ENCODE measurements at places on chromosomes 12 and 14.

GRCh38 chr12:65319688-65320200 lies 41.3 kb downstream of the MSRB3 start:
- no peak for DNase-seq

DNA sequence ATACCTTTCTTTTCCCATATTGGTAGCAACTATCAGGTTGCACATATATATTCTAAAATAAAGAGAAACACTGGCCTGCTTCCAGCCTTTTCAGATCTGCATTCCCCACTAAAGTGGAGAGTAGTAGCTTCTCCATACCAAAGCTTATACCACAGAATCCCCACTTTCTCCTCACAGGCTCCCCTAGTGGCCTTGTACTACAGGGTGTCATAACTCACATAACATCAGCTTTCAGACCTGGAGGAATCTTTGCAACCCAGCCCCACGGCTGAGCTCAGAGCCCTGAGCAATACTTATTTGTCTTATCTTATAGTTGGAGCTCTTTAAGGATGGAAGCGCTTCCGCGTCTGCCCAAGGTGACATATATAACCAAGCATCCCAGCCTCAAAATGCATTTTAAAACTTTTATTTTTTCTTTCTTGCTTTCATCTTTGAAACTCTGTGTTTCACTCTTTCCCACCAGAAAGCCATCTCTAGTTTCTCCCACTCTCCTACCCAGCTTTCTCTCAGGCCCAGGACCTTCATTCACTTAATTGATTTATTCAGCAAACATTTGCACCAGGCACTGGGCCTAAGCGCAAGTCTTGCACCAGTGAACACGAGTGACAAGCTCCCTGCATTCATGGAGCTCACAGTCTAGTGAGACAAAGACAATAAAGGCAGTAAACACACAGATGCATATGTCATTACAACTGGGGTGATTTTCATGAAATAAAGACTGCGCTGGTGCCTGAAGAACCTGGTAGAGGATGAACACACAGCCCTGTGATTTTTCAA lies 254.7 kb downstream of the IPO8 start:
- DNase-seq: peak; percentile 15

DNA sequence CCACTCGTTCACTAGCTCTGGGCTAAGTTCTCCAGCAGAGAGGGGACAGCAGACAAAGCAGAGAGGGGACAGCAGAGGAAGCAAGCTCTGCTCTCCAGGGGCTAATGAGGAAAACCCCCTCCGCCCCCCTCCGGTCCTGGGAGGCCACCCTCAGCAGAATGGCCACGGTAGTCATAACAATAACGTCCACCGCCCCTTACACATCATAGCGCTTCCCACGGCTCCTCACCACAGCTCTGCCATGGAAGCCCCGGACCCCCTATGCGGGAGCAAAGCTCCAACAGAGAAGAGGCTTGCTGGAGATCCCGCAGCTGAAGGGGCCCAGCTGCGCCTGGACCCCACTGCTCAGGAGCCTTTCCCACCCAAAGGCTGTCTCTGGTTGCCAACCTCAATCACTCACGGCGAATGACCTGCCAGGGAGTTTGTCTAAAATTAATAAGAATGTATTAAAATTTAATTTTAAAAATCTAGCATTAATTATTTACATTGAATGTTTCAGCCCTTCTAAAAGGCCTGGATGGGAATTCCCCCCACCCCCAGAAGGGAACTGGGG lies 17.4 kb downstream of the BEGAIN start:
- DNase-seq: no peak

- DNase-seq: no peak
Measured at GRCh38 chr12:59646636-59647035, 50.8 kb downstream of the SLC16A7 start.

- DNase-seq: no peak
Measured at GRCh38 chr12:1630133-1630826, 1.2 kb downstream of the WNT5B start.

- DNase-seq: no peak
Measured at GRCh38 chr12:11171969-11172675, 1.1 kb downstream of the SMIM10L1 start.

- DNase-seq: no peak
Measured at GRCh38 chr12:55226523-55226922, 5.7 kb downstream of the OR10A7 start.

DNA sequence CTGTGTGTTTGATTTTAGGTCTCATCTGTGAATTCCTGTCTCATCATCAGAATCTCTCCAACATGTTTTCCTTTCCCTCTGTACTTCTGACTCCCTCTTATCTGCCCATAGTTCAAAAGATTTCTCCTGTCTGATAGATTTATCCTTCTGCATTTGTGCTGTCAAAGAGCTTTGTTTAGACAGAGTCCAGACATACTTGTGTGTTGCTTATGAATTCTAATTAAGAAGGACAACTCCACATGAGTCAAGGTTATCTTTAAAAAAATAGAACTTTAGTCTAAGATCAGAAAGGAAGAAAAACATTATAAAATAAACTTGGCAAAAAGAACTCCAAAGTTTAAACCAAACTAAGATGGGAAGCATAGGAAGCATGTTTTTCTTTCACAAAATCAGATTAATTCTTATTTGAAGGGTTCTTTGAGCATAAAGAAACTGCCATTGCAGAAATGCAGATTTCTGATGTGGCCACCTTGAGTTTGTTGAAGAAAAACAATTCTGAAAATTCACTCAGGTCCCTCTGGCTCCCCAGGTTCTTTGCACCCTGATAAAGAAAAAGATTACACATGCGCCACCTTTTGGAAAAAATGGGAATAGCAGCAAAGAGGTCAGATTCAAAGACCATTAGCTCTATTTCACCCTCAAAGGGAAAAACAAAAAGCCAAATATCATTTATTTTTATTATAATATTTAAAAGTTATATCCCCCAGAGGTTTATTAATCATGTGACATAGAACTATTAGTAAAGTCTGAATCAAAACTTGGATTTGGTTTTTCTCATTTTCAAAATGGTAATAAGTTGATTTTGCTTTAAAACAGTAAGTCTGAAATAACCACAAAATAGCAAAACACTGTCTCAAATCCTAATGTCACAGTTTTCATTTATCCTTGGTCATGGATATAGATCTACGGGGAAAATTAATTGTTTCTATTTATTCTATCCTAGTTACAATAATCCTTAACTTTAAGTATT lies 143.7 kb upstream of the DCN start:
- no peak for DNase-seq

GRCh38 chr12:5985471-5985870 lies 40.4 kb upstream of the ANO2 start:
- no peak for DNase-seq

GRCh38 chr14:85483652-85484051 lies 46.3 kb upstream of the FLRT2 start:
- no peak for DNase-seq

GRCh38 chr12:56928262-56928661 lies 5.9 kb downstream of the SDR9C7 start:
- no peak for DNase-seq

DNA sequence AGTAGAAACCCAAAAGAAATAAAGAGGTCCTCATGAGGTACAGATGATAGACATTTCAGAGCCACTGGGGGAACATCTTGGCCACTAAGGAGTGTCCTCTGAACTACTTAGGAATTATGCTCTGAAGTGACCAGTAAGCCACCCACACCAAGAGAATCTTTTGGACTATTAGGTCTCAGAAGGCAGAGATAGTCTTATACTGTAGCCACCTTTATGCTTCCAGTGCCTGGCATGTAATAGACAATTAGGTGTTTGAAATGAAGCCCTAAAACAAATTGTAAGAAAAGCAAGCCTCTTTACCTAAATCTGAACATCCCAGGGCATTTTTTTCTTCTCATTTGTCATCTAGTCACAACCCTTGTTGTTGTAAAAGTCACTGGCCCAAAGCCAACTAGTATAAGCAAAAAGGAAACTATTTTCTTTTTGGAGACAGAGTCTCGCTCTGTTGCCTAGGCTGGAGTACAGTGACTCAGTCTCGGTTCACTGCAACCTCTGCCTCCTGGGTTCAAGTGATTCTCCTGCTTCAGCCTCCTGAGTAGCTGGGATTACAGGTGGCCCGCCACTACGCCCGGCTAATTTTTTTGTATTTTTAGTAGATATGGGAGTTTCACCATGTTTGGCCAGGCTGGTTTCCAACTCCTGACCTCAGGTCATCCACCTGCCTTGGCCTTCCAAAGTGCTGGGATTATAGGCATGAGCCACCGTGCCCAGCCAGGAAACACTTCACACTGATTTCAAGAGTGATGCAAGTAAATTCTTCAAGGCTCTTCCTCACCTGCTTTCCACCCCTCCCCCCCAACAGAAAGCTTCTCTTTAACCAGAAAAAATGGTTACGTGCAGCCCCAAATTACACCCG lies 11.1 kb downstream of the PLEKHA5 start:
- DNase-seq: no peak

- DNase-seq: no peak
Measured at GRCh38 chr14:77897374-77897773, 97.5 kb downstream of the ADCK1 start.

- DNase-seq: no peak
Measured at GRCh38 chr12:47280543-47281300, 201.0 kb upstream of the AMIGO2 start.

DNA sequence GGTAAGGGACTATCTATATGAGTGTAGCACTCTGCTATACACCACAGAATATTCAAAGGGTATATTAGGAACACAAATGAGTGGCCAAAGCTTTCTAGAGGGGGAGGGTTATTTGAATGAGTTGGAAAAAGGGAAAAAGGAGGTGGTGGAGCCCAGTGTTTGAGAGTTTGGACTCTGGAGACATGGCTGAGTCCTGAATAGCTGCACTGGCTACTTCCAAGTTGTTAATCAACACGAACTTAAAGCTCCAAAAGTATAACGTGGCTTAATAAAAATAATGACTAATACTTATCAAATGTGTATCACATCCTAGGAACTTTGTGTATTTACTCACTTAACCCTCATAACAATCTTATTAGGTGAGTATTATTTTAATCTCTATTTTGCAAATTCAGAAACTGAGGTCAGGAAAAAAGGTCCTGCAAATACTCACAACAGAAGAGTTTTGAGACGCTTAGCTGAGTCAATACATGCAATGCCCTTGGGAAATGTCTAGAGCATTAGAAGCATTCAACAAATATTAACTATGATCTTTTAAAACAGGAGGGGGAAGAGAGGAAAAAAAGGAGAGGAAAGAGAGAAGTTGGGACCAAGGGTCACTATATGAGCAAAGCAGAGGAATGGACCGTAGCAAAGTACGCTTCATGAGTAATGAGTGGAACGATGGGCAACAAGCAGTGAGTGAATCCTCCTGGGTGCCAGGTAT lies 189.5 kb upstream of the HMGA2 start:
- DNase-seq: no peak

Measured in 8988T (cell line).